H7 (cell line): ENCODE measurements at places on chromosomes 12 and 14. TPM values are rescaled to one million over a fixed set of nuclear protein-coding genes. Genes with fewer than 3 reads are reported as not detected.

The GLT1D1 gene
- total RNA-seq, result 6.1 and 9.2 TPM in 2 replicates

DNA sequence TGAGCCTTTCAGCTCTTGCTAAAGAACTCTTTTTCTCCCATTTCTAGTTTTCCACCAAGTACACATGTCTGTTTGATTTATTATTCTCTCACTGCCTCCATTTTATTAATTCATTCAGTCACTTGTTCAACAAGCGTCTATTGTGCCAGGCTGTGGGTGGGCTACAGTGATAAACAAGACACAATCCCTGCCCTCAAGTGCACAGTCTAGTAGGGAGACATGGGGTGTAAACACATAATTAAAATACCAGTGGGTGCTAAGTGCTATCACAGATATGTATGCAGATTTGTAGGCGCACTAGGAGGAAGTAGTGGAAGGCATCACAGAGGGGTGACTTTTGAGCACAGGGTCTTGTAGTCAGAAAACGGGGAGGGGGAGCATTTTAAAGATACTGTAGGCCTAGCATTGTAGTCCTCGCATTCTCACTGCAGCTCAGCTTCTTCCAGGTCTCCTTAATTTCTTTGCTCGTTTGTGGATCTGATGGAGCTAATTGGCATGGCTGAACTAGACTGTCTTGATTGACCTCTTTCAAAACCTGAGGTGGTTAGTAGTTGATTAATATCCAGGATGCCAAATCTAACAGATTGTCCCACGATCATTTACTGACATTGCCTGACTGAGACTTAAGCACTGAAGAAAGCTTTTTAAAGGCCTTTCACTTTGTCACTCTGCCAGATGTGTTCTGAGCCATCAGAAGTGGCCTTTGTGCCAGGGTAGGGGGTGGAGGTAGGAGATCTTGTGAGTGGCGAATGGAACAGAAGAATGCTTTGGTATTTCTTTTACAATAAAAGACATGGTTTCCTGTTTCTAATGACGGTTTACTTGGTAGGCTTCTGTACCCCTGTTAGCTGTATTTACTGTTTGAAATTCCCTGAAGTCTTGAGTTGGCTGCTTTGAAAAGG, 116.9 kb downstream of the DIP2B start:
- no peak for DNase-seq

The NPFF gene
- total RNA-seq, result not detected in 2 replicates

DNA sequence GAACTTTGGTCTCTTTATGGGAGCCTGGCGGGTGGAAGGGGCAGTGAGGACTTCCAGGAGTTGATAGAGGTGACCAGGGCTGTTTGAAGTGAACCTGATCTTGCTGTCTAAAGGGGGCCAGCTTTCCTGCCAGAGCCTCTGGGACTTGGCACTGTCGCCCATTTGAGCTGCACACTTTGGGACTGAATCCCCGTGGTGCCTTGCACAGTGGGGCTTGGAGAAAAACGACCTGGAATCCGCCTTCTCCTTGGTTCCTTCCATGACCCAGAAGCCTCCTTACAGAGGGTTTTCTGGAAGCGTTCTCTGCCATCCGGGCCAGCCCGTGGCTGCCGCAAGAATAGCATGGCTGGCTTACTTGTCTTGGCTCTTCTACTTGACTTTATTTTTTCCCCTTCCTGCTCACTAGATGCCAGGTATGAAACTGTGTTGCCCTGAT, 2.0 kb downstream of the RFLNA start:
- DNase-seq, result peak; percentile 43

DNA sequence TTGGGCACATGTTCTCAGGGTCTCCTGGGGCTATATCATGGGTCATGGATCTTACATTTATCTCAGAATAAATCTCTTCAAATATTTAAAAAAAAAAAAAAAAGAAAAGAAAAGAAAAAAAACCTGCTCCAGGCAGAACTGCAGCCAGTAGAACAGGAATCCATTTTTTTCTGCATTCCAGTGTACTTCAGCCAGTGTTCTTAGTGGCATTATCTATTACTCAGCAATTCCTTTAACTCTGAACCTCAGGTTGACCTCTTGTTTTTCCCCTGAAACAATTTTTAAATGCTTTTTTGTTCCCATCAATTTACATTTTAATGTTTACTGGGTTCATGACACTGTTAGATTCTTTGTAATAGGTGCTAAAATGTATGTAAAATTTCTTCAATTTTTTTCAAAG, 66.7 kb upstream of the STXBP6 start:
- DNase-seq, result no peak

GRCh38 chr14:87644689-87645088, 348.3 kb downstream of the GALC start:
- no peak for DNase-seq

DNA sequence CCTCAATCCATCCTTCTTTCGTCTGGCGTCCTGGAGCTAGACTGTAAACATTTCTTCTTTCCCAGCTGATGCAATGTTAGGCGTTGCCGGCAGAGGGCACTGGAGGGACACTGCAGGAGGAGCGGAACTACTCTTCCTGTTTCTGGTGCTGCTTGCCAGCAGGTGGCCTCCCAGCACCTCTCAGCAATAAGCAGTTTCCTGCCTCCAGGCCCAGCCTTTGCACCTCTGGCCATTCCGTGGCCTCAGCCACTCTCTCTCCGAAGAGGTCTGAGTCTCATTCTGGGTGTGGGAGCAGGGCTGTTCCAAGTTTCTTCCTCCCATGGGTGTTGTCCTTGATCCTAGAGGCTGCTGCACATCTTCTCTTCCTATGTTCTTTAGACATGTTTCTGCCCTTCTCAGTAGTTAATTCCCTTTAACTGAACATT, 7.5 kb upstream of the ASPG start:
- DNase-seq, result peak; percentile 92

GRCh38 chr12:12365931-12366431, 9.1 kb downstream of the BORCS5 start:
- peak; percentile 32 for DNase-seq

DNA sequence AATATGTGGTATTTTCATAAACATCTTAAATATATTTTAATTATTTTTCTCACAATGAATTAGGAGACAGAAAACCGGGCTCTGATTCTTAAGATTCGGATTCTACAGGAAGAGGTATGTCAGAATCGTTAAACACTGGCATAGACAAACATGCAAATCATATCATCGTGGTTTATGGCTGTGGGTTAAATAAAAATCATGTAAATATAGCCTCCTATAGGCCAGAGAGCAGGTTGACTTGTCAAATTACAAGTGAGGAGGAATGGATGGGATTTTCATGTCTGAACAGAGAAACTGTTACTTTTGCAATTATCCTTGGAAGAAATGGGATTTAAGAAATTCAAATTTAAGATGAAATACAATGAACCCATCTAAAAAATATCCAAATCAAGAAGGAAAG, 74.9 kb upstream of the BCAT1 start:
- no peak for DNase-seq

The LHX5 gene
- total RNA-seq, result 0.07 and 0.85 TPM in 2 replicates

DNA sequence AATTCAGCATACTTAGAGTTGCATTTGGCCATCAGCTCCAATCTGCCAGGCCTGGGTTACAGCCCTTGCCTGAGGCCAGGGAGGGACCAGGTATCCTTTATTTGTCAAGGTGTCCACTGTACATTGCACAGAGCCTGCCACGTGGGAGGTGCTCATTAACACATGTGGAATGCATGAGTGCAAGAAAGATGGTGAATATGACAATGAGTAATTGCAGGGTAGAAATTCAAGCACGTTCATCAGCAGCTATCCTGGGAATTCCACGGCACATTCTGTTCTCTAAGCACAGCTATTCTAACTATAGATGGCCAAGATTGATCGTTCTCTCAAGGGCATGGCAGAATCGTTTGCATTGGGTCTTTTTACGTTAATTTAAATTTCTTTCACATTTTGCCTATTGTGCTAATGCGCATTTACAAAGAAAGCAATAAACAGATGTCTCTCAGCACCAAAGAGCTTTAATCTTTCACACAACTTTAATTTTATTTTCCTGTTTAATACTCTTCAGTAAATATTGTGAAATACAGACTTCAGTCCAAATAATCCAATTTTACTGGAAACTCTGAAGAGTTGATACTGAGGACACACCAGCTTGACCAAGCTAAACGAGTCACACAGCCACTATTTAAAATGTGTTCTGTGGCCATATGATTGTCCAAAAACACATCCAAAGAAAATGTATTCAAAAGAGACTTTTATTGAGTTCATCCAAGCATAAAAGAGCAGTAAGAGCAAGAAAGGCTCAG, 1025.7 kb upstream of the TMEM132C start:
- DNase-seq, result no peak

- DNase-seq, result no peak
Observed at GRCh38 chr12:47557386-47557785, 148.4 kb downstream of the RPAP3 start.

The ASPG gene
- total RNA-seq, result 0.17 and 2.9 TPM in 2 replicates

The KIF5A gene
- total RNA-seq, result 1.0 and 1.3 TPM in 2 replicates

DNA sequence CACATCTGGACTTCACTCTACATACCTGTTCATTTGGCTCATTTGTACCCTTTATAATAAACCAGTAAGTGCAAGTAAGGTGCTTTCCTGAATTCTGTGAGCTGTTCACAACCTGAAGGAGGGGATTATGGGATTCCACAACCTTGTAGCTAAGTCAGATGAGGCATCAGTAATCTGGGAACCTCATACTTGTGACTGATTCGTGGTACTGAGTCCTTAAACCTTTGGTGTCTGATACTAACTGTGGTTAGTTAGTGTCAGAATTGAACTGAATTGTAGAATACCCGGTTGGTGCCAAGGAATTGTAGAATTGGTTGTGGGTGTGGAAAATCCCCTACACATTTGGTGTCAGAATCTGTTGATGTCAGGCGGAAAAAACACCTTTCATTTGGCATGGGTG, 83.4 kb downstream of the TMX1 start:
- DNase-seq, result no peak

- peak; percentile 71 for DNase-seq
Observed at GRCh38 chr12:126093908-126094307, 1028.7 kb downstream of the AACS start.

DNA sequence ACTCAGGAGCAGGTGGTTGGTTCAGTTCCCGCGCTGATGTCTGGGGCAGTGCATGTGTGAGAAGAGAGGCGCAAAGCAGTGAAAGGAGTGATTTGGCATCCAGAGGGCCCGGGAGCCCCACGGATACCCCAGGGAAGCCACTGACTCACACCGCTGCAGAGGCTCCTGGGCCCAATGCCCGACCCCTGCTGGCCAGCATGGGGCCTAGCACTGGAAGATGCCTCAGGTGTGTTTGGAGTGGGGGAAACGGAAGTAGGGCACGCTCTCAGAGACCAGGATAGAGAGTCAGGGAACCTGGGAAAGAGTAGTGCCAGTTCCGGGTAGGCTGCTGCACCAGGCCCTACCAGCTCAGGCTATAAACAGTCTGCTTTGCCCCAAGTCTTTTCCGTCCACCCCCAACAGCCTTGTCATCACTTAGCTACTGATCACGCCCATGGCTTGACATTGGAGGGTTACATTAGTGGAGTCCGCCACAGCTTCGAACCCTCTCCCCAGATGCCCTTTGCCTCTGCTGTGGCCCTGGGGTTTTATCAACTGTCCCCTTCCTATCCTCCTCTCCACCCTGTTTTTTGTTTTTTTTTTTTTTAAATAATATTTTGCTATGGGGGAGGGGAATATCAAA, 9.5 kb upstream of the CSAD start:
- peak; percentile 94 for DNase-seq

DNA sequence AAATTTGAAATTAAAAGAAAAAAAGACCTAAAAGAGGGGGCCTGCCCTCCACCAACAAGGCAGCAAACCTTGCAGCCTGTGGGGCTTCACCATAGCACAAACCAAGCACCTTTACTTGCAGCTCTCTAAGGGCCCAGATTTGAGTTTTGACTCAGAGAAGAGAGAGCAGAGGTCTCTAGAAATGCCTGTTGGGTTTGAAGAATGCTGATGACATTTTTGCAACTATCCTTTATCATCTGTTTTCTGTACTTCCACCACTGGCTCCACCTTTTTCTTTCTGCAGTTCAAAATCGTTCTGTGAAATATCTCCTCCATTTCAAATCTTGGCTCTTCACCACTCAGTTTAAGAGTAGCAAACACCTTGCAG, 83.8 kb upstream of the HMGA2 start:
- DNase-seq, result peak; percentile 19

DNA sequence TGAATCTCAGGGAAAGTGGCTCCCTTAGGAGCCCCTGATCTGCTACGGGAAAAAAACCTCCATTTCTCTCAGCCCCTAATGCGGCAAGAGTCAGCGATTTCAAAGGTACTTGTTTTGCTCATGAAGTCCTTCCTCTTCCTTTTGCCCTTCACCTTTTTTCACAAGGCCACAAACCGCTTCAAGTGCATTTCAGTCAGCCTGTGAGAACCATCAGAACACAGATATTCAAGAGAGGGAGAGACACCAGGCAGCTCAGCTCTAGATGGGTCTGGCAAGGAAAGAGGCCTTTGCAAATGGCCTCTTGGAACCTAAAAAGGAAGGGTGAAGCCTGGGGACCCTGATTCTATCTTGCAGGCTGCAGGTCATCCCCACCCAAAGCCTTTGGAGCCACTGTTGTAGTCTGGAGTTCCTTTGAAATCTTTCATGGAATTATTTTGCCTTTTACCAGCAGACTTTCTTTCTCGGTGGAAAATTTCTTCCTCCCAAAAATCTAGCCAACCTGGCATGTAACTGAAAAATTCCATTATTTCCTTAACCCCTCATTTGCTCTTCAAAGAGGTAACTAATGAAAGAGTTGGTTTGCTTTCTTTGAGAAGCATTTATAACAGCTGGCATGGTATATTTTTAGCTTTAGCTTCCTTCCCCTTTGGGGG, 145.0 kb downstream of the SAMD4A start:
- DNase-seq, result no peak

The NUAK1 gene
- total RNA-seq, result 13.6 and 23.1 TPM in 2 replicates

GRCh38 chr12:66688846-66689439, 10.1 kb upstream of the GRIP1 start:
- DNase-seq, result peak; percentile 23

GRCh38 chr12:23640754-23641153, 308.7 kb downstream of the SOX5 start:
- peak; percentile 15 for DNase-seq

- DNase-seq, result no peak
Observed at GRCh38 chr12:28974166-28974565, 174.9 kb upstream of the FAR2 start.

DNA sequence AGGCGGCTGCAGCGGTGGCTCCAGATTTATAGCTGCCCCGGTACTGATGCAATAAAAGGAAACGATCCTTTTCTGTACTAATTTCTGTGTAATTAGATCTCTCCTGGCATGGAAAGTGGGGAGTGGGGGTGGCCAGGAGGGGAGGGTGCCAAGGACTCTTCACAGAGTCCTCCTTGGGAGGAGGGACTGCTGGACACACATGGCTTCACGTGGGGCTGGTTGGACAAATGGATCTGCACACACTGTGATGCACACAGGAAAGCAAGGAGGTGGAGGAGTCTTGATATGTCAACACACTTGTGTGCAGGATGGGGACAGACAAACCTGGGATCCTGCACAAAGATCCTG, 23.8 kb upstream of the ATP5MC2 start:
- no peak for DNase-seq

- peak; percentile 70 for DNase-seq
Observed at GRCh38 chr14:65824285-65824977, 411.9 kb downstream of the FUT8 start.

GRCh38 chr12:20451761-20452160, 83.4 kb downstream of the PDE3A start:
- no peak for DNase-seq

DNA sequence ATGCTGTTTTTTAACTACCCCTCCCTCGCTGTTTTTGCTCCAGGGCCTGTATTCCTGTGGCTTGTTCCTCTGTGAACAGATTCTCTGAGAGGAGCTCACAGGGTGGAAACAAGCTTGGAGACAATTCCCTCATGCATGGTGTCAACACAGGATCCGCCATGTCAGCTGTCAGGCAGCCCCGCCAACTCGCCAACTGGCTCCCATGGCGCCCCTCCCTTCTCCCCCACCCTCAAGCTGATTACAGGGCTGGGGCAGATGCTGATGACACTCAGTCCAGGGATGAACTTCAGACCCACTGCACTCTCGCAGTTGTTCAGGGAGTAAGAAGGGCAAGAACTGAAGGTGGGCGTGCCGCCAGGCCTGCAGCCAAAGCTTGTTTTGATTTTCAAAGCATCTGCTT, 229.9 kb downstream of the NTF3 start:
- DNase-seq, result no peak
